HS-5 (cell line): ENCODE measurements at places on chromosomes 13 and 19.
A peak's percentile ranks its signal among the peaks of the same experiment; 100 is the strongest.

DNA sequence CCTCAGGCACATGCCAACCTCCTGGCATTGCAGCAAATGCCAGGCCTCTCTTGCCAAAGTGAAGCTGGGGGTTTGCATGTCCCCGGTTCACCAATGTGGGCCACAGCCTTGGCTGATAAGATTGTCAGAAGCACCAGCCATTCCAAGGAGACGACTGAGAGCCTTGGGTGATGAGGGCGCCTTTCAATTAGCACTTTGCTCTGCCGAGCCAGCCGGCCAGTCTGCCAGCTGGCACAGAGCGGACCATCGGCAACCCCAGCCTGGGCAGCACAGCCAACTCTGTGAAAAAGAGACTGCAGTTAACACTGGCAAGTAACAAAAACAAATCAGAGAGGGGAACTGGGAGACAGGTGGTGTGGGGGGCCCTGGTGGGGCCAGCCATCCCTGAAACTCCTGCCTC lies 67.3 kb downstream of the EFNB2 start:
- DNase-seq, result no peak

GRCh38 chr13:45325806-45326205 lies 15.2 kb downstream of the TPT1 start:
- peak; percentile 60 for DNase-seq

DNA sequence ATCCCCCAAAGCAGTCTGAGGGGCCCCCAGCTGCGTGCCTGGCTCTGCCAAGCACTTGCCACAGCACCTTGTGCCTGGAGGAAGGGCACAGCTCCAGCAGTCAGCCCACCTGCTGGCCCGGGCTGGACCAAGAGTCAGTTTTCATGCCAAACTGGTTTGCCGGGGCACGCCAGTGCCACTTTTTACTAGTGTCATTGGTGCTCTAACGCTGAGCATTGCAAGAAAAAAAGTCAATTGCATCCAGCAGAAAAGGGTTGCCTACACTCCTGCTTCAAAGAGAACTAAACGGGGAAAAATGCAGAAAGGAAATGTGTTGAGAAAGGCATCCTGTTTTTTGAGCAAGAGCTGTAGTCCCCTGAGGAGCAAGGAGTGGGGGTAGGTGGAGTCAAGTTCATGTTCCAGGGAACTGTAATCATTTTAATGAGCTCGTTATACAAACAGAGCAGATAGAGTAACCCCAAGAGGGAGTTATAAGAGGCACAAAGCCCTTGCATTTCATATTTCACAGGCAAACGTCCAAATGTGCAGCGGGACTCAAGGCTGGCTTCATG lies 68.4 kb downstream of the F2RL3 start:
- DNase-seq, result no peak

DNA sequence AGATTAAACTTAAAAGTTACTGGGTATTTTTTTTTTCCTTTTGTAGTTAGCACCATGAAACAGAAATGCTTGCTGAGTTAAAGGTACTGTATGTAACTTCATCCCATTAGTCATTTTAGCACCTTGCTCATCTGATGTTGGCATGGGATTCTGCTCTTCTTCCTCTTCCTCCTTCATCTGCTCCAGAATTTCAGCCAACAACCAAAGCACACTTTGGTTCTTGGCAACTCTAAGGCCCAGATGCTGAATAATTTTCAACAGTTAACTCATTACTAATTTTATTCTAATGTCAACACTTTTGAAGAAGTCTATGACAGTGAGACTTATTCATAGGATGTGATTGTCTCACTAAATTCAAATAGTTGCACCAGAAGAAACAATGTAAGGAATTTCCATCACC lies 359.2 kb downstream of the KCTD12 start:
- no peak for DNase-seq

DNA sequence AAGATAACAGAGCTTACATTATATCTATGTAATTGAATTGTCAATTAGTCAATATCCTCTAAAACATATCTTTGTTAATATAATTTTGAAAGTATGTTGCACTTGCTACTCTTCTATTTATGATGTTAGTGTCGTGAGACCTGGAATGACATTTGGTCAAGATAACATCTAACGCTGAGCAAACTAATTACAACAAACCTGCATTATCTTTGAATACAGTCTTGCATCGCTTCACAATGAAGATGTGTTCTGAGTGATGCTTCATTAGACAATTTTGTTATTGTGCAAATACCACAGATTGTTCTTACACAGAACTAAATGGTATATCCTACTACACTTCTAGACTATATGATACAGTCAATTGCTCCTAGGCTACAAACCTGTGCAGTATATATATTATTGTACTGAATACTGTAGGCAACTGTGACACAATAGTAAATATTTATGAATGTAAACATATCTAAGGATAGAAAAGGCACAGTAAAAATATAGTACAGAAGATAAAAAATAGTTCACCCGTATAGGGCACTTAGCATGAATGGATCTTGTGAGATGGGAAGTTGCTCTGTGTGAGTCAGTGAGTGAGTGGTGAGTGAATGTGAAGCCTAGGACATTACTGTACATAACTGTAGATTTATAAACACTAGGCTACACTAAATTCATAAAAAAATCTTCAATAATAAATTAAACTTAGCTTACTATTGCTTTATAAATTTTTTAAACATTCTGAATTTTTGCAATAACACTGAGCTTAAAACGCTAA lies 1773.8 kb downstream of the PCDH9 start:
- no peak for DNase-seq

DNA sequence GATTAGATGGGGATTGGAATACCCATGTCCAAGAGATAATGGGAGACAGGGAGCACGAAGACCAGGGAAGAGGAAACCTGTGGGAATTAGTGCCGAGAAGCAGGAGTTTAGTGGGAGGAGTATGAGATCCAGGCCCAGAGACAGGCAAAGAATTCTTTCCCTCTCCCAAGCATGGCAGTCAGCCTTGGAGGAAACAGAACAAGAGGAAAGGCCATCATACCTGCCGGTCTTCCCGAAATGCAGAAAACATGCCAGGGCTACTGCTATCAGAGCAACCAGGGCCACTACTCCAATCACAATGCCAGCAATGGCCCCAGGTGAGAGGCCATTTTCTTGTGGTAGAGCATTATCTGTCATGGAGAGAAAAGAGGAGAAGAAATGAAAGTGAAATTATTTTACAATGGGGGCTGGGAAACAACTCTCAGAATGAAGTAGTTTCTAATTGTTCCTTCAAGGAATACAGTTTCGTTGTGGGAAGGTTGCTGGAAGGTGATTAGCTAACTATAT lies 16.1 kb downstream of the CEACAM1 start:
- DNase-seq, result no peak

- DNase-seq, result no peak
Observed at GRCh38 chr13:56902276-56902675, 238.4 kb upstream of the PRR20A start.

DNA sequence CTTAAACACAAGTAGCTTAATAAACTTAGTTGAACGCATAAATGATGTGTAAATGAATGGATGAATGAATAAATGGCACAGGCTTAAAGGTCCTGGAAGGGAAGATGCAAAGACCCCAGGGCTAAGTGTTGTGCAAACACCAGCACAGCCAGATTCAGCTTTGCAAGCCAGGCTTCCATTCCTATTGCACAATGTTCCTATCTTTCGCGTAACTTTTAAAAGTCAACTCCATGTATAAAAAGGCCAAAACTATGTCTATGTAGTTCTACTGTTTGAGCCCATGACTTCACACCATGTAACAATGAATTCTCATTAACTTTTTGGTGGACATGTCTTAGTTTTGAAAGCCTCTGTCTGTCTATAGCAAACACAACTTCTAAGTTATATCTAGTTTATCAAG lies 226.0 kb downstream of the NALCN start:
- no peak for DNase-seq

- DNase-seq, result no peak
Observed at GRCh38 chr19:7870571-7871436, 3.4 kb downstream of the PRR36 start.

GRCh38 chr13:67374391-67374790 lies 144.3 kb upstream of the PCDH9 start:
- DNase-seq, result no peak

DNA sequence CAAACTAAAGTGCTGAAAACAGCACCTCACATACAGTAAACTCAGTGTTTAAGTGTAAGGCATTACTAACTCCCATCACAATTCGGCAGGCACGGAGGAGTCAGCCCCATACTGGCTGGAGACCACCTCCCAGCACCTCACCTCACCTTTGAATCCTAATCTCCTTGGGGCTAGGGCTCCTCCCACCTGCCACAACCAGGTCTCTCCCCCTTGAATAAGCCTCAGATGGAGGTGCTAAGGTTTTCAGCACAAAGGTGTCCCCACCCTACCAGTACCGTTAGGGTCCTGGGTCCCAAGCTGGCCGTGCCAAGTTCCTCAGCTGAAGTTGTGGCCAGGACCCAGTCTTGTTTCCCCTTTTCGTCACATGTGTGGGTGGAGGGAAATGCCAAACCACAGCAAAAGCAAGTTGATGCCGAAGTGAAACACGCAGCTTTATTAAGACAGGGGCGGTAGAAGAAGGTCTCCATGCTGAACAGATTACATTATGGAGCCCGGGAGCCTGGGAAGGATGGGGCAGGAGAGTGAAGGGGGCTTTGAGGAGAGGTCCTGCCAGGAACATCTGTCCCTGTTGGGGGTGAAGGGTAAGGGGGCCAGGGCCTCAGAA lies at the start of gene IGFLR1:
Gene IGFLR1, minus strand, starts transcription at position 332 of the 604 bp plus-strand sequence. CDS start 1,272 bp downstream, outside the sequence.
- no peak for DNase-seq

DNA sequence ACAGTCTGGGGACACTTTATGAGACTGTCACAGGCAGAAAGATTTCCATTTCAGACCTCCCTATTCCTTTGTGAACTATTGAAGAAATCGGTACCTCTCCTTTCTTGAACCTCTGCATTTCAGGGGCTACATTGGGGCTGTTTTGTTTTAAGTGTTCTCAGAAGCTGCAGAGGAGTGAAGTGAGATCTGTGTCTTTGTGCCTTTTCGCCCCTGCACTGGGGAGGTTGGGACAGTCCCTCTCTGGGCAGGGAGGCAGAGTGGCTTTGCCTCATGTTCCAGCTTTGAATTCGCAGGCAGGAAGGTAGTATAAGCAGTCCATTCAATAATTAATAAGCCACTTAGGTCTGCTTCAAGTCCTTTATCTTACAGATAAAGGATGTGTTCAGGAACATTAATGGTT lies 9.5 kb upstream of the AMER2 start:
- no peak for DNase-seq

GRCh38 chr19:35380450-35381124 lies 9.7 kb downstream of the GPR42 start:
- DNase-seq, result no peak

GRCh38 chr13:26457212-26457611 lies 100.3 kb upstream of the WASF3 start:
- DNase-seq, result no peak

DNA sequence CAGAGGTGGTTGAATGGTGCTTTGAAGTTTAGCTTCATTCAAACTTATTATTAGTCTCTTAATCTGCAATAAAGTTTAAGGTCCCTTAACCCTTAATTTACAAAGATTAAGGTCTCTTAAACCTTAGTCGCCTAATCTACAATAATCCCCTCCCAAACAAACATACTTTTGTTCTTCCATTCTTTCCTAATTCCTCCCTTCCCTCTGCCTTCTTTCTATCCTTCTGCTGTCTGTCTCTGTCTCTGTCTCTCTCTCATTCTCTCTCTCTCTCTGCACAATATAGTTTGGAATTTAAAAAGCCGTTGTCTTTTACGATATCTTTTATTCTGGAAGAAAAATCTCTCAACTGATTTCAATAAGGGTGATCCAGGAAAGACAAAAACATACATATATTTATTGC lies 1096.8 kb upstream of the ATXN8OS start:
- no peak for DNase-seq

GRCh38 chr13:36370108-36370429 lies 23.9 kb upstream of the SPART start:
- DNase-seq, result no peak

DNA sequence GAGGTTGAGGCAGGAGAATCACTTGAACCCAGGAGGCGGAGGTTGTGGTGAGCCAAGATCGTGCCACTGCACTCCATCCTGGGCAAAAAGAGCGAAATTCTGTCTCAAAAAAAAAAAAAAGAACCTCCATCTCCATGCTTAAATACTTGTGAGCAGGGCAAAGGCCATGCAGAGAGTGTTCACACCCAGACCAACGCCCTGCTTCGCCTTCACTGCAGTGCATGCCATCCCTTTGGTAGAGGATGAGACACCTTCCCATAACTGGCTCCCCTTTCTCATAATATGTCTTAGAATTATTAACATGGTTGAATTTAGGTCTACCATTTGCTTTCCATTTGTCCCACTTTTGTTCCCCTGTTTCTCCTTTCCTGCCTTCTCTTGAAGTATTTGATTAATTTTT lies 15.4 kb downstream of the BBC3 start:
- no peak for DNase-seq

DNA sequence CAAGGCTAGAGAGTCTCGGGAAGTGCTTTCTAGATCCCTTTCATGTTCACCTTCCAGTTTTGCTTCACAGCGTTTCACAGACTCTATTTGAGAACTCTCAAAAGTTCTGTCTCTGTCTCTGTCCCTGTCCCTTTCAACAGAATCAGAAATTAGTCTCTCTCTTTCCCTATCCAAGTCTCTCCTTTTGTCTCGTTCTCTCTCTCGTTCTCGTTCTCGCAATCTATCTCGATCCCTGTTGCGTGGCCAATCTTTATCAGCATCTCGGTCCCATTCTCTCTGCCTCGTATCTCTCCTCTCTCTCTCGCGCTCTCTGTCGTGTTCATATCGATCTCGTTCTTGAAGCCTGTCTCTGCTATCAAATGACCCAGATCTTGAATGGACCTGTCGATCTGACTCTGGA lies 85.0 kb downstream of the ZC3H13 start:
- no peak for DNase-seq

GRCh38 chr13:51769455-51770127 lies 34.4 kb downstream of the DHRS12 start:
- no peak for DNase-seq

GRCh38 chr19:34732612-34733211 lies 1.3 kb upstream of the ZNF181 start:
- no peak for DNase-seq

- no peak for DNase-seq
Observed at GRCh38 chr19:3494051-3494450, 6.4 kb downstream of the DOHH start.

GRCh38 chr13:51820016-51820597 lies 16.1 kb upstream of the DHRS12 start:
- DNase-seq, result no peak

- DNase-seq, result no peak
Observed at GRCh38 chr19:2561895-2562294, 86.0 kb downstream of the GADD45B start.

DNA sequence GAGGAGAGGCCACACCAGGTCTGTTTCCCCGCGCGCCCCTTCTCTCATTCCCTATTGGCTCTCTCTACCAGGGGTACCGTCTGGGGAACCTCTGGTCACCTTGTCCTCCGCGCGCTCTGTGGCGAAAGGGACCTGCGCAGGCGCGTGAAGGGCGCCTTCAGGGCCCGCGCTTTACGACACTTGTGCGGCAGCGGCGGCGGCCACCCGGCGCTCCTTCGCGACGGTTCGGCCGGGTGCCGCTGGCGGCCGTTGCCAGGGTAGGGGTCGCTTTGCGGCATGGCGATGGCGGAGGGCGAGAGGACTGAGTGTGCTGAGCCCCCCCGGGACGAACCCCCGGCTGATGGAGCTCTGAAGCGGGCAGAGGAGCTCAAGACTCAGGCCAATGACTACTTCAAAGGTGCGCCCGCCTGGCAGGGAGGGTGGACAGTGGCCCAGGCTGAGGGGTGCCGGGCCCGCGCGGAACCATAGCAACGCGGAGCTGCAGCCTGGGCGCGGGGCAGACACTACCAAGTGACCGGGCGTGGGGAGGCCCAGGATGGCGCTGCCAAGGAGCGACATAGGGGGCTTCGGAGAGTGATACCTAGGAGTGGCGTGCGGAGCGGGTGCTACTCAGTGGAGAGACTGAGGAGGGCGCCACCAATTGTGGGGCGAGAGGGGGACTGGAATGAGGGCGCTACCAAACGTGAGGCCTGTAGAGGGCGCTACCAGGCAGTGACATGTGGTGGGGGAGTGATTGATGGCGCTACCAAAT lies at the start of gene PPP5C:
Gene PPP5C, plus strand, starts transcription at position 267 of the 751 bp plus-strand sequence. Its CDS starts 10 bp downstream, at position 277.
- peak; percentile 53 for DNase-seq
